ENCODE measurements at places on chromosomes 7 and 10.

DNA sequence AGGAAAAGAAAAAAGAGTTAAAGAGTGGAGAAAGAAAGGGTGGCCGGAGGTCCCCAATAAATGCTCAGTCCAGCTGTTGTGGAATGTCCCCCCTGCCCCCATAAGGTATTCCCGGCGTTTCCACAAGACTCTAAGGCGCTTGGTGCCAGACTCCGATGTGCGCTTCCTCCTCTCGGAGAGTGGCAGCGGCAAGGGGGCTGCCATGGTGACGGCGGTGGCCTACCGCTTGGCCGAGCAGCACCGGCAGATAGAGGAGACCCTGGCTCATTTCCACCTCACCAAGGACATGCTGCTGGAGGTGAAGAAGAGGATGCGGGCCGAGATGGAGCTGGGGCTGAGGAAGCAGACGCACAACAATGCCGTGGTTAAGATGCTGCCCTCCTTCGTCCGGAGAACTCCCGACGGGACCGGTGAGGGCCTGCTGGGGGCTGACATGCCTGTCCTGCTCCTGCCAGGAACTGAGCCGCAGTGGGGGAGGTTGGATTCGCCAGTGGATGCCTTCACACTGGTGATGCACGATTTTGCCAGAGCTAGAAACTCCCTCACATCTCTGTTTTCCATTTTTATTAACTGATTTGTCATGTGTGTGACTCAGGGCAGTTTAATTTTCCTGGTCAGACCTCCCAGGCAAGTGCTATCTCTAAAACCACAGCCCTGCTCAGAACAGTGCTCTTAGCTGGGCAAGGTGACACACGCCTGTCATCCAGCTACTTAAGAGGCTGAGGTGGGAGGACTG is 34.2 kb downstream of the TACR2 start:
- no peak for DNase-seq

DNA sequence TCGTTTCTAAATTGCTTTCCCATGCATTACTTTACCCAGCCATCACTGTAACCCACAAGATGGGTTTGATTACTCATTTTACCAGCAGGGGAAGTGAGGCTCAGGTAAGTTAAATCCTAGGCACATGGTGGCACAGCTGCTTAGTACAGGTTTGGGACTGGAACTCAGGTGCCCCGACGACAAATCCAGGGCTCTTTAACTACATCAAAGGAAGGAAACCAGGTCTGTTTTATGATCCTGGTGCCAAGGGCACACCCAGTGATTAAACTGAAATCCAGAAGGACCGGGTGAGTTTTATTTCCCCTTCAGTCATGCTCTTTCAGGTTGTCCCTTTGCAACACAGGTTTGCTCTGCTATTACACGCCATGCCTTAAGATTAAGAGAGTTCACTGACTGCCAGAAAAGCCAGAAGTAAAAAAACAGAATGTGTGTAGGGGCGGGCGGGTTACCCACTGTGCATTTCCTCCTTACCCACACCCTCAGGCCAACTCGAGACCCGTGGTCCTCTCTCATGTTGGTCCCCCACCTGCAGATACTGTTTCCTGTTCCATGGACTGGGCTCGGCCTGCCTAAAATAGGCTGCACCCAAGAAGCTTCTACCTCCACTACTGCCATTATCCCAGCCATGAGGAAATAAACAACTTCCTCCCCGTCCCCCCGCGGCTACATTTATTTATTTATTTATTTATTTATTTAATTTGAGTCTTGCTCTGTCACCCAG is 55.1 kb upstream of the KDM7A start:
- DNase-seq: peak; percentile 21

- no peak for DNase-seq
Measured at GRCh38 chr10:127982601-127983000, 75.7 kb downstream of the PTPRE start.

DNA sequence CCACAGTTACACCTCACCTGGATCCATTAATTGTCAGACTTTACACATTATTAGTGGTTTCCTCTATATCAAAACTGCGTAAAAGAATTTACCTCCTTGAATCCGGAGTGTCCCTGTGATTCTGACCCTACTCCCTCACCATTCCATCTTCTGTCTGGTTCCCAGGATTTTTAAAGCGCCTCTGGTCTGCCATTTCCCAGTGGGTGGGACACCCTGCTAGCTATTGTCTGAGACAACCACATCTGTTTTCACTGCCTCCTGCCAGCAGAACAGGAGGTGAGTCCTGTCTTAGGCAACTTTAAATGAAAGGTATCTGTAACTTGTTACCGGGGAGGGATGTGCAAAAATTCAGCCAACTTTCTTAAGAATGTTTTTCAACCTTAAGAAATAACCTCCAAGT is 2.3 kb downstream of the MACROH2A2 start:
- DNase-seq: no peak

DNA sequence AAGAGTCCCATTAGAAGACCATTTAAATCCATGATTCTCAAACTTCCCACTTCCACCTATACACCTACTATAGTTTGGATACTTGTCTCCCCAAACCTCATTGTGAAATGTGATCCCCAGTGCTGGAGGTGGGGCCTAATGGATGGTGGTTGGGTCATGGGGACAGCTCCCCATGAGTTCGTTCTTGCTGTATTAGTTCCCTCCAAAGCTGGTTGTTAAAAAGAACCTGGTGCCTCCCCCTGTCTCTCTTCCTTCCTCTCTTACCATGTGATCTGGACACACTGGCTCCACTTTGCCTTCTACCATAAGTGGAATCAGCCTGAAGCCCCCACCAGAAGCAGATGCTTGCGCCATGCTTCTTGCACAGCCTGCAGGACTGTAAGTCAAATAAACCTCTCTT is 53.9 kb downstream of the WIPF3 start:
- DNase-seq: no peak

DNA sequence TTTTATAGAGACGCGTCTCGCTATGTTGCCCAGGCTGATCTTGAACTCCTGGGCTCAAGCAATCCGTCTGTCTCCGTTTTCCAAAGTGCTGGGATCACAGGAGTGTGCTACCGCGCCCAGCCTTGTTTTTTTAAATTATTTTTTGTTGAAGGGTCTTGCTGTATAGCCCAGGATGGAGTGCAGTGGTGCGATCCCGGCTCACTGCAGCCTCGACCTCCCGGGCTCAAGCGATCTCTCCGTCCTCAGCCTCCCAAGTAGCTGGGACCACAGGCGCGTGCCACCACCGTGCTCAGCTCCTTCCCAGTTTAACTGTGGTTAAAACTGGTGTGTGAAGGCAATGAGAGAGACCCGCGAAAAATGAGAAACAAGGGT is 11.0 kb upstream of the HNRNPF start:
- no peak for DNase-seq

GRCh38 chr7:11332865-11333228 is 359.2 kb downstream of the PHF14 start:
- DNase-seq: no peak

- DNase-seq: peak; percentile 69
Measured at GRCh38 chr7:81499262-81500116, 270.4 kb downstream of the HGF start.

- DNase-seq: no peak
Measured at GRCh38 chr7:110803602-110804143, 287.3 kb upstream of the LRRN3 start.

GRCh38 chr10:95233377-95234034 is 39.5 kb downstream of the ACSM6 start:
- no peak for DNase-seq

DNA sequence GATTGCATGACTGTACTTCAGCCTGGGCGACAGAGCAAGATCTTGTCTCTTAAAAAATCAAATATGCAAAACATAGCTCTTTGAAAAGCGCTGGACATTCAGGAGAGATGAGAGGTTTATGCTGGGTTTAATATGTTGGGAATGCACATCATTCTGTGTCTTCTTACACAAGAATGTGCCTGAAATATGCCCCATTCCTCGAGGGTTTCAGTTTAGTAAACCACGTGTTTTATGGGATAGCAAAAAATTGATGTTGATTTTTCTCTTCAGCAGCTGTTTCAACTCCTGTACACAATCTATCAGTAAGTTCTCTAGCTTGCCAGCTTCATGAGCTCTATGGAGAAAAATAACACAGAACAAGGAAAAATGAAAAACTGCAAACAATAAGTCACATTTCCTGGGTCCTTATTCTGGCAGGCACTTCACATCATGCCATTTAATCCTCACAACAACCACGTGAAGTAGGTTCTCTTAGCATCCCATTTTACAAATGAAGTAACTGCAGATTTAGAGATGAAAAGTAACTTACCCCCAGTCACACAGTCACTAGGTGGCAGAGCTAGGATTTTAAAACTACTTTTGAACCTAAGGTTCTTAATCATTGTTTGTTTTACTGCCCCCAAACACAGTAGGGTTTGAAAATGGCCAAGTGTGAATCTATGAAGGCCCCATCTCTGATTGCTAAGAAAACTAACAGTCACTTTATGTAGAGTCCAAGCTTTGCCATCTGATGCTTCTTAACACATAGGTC is 423.6 kb downstream of the PHTF2 start:
- no peak for DNase-seq

DNA sequence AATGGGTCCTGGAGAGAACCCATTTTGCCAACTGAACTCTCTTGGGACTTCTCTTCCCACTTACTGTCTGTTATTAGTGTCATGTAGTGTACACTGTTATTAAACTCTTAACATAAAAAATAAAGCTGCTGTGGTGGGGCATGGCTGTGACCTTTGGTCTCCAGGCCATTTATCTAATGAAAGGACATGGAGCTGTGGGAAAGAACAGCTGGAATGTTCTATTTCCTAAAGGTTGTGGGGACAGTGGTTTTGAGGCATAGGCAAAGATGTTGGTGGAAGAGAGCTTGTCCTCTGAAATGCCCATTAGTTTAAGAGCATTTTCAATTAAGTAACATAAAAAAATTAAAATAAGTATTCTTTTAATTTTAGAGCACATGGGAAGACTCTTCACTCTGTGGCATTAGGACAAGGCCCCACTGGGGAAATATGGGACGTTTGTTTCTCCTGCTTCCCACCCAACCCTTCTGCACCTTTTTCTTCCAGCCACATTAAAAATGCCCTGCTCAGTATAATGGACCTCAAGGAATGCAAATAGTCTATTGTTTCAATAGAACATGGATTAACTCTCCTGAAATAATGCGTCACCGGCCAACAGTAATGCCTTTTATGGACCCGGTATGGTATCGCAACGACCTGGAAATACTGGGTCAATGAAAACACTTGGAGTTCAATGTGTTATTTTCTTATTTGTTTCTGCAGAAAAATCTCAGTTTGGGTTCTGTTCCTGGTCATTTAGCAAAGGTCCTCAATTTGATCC is 149.6 kb downstream of the BUB3 start:
- DNase-seq: no peak

- DNase-seq: peak; percentile 56
Measured at GRCh38 chr7:158573310-158573709, 14.3 kb downstream of the PTPRN2 start.

DNA sequence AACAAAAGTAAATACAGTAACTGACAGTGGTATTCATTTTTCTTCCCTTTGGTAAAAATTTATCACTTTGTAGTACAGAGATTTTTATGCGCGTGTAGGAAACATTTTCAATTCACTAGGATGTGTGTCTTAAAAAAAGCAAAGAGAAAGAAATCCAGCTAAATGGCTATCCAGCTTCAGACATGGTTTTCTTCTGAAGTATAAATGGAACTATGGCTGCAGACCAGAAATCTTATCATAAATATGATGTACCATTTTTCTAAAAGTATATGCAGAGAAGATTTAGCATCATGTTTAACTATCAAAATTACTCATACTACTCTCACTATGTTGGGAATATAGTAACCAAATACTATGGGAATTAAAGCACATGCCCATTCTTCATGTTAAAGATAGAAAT is 328.4 kb upstream of the SMIM30 start:
- no peak for DNase-seq

DNA sequence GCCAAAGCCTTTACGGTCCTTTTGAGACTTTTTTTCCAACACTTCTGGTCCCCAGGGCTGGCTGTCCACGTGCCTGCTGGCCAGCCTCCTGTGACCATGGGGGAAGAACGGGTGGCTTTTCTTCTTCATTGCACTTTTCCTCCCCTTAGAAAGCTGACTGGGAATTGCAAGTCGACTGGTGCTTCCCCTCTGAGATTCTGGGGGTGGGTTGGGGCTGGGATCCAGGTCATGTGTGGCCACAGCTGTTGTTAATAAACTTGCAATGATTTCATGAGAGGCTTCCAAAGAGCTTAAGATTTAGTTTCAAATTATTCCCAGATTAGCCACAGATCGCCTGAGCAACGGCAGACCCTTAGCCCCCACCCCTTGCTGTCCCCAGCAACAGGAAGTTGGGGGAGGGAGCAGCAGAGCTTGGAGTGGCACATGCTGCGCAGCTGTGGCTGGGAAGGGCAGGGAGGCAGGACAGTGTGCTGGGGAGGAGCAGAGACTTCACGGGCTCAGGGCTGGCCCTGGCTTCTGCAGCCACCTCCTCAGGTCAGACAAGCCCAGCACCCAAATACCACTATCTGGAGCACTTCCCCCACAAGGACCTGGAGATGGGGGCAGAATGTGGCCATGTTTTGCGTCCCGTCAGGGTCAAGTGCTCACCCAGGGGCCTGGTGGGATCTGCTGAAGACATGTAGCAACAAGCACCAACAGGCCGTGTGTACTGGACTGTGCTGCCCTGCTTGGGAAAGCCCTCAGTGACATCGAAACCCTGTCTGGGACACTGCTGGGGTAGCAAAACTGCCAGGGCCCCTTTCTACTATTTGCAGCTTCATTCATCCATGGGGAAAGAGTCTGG is 147.1 kb downstream of the RNF216 start:
- DNase-seq: peak; percentile 74

DNA sequence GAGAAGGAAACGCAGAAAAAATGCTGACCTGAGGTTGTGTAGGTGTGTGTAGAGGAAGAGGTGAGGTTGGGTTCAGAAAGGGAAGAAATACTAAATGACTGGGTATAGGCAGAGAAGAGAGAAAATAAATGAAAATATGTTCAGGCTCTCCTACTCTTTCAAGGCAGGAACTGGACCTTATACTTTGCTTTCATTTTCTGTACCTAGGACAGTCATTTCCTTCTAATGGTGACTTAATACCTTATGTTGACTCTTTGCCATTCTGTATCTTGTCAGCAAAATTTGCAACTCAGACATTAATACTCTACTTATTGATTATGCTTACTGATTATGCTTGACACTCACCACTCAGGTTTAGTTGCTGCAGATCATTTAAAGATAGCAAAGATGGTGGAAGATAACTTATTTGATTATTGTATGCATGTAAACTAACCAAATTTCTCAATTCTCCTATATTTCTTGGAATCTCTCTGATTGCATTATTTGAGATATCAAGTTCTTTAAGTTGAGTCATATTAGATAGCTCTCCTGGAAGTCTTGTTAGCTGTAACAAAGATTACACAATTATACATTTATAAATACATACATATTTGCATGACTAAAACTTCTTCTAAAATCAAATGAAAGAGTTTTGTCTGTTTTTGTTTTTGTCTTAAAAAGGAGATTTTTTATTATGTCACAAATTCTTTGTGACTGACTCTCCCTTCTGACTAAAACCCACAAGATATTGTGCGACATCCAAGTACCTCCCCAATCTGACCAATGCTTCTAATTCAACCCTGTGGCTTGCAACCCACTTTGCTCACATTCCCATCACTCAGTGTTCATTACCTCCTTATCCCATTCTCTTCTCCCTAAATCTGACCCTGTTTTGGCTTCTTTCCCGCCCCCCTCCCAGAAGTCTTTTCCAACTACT is 20.0 kb downstream of the LRRD1 start:
- DNase-seq: no peak

GRCh38 chr7:2399848-2400587 is 3.4 kb upstream of the CHST12 start:
- DNase-seq: peak; percentile 97
